Psoas muscle (tissue), 8 donors: ENCODE measurements at places on chromosomes 7 and 10.
A peak's percentile ranks its signal among the peaks of the same experiment; 100 is the strongest.

- DNase-seq, result no peak
These were observed 1.9 kb downstream of the TBXAS1 start for GRCh38 chr7:139830782-139831501.

- no peak for DNase-seq
These were observed 56.7 kb downstream of the ZMYND11 start for GRCh38 chr10:191703-192518.

DNA sequence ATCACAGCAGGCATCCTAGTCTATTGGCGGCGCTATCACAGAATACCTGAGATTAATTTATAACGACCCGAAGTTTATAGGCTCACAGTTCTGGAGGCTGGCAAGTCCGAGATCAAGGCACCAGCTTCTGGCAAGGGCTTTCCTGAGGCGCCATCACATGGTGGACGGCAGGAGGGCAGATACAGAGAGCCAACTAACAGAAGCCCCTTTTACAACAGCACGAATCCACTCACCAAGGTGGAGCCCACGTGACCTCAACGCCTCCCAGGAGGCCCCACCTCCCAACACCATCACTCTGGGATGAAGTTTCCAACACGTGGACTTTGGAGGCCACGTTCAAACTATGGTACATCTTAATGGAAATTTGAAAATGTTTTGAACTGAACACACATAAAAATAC is 255.3 kb downstream of the ELFN1 start:
- peak; percentile 50 for DNase-seq

DNA sequence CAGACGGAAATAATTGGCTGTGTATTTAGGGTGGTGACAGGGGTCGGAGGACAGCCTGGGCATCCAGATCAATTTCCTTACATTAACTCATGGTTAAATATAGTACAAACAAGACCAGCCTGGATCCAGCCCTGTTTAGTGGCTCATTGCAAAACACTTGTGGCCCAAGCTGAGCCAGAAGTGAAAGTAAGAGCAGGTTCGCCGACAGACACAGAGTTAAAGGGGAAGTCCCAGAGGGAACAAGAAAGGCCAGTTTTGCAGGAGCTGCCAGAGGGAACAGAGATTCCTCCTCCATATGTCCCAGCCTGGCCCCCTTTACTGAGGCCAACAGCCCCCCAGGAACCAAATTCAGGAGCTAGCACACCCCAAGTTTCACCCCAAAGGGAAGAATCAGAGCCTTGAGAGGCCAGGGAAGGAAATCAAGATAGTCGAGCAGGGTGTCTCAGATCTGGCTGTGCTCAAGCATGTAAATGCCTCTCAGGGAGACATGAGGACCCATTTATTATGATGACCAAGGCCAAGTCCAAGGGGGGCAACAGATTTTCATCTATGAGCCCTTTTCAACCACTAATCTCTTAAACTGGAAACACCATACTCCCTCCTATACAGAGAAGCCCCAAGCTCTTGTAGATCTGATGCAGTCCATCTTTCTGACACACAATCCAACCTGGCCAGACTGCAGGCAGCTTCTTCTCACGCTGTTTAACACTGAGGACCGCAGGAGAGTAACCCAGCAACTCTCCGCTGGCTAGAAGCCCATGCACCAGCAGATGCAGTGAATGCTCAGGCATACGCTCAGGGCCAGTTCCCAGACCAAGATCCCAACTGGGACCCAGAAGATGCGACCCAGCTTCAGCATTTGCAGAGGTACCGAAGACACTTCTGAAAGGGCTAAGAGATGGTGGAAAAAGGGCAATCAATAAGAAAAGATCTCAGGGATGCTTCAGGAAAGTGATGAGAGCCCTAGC is 15.9 kb upstream of the ADCK2 start:
- no peak for DNase-seq

GRCh38 chr7:103718482-103719061 is 270.9 kb downstream of the RELN start:
- no peak for DNase-seq

DNA sequence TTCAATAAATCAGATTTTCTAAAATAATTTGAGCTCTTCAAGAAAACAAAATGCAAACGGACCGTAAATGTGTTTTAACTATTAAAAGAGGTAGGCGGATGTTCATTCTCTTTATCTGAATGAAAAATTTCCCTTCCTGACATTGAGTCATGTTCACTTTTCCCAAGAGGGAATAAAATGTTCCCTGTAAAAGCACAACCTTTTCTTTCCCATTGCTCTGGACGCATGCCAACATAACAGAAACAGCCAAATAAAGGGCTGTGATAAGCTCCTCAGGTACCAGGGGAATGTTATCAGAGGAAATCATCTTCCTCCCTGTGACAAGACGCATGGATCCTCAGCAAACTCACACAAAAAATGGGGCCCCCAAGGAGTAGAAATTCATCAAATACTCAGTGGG is 251.8 kb downstream of the MTERF1 start:
- no peak for DNase-seq
